ENCODE measurements at places on chromosomes 11 and 22. TPM values are rescaled to one million over a fixed set of nuclear protein-coding genes. Genes with fewer than 3 reads are reported as not detected.

GRCh38 chr22:48504519-48505140 lies 1323.0 kb downstream of the BRD1 start:
- no peak for DNase-seq

DNA sequence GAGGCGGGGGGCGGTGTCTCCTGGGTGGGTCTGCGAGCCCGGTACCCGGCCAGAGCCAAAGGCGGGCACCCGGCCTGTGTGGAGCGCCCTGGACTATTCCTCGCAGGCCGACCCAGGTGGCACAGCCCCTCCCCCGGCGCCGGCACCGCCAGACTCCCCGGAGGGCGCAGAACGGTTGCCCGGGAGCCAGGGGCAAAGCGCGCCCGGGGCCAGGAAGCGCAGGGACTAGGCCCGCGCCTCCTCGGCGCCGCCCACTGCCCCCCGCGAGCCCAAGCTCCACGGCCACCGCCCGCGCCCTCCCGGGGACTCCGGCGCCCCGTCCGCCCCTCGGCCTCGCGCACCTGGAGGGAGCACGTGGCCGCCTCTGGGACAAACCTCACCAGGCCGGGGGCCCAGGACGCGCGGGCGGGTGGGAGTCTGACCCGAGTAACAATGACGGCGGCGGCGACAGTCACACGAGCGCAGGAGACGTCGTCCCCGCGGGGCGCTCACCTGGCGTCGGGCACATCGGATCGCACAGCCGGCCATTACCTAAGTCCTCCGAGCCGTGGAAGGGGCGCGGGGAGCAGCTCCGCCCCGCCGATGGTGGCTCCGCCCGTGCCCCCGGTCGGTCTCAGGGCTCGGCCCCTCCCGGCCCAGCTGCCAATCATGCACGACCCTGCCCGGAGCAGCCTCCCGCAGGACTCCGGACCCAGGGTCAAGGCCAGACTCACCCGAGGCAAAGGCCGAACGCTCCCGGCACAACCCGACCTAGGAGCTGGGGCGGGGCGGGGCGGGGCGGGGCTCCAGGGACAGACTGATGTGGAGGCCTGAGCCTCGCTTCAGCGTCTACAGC lies 7.4 kb downstream of the PLXNB2 start:
- DNase-seq: no peak

- DNase-seq: no peak
Observed at GRCh38 chr11:46271875-46272815, 5.3 kb upstream of the CREB3L1 start.

APOBEC3C gene
- total RNA-seq: 143 TPM

DNA sequence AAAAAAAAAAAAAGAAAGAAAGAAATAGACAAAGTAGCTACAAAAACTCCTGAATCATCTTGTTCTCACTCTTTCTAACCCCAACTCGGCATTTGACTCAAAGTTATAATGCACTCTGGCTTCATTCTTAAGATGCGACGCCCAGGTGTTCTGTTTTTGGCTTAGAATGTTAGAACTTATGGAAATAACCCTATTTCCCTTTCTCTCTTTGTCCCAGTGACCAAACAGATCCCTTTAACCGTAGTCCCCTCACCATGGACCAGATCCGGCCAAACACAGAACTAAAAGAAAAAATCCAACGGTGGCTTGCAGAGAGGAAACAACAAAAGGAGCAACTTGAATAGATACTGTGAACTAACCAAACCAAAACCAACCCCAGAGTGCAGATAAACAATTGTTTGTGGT lies 5.3 kb upstream of the ATP5MG start:
- no peak for DNase-seq

TKFC gene
- total RNA-seq: 71.0 TPM

DNA sequence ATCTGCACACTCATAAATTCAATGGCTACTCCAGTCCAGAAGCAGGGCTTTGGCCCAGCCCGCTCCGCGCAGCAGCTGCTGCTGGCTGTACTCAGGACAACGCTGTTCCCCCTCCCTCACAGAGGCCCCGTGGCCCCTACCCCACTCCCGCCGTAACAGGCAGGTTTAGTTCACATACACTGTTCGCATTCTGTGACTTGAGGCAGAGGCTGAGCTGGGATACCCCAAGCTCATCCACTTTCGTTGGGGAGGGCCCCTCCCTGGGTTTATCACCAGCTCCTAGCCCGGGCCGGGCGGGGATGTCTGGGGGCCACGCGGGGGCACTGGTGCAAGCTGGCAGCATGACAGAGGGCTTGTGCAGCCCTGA lies 52.4 kb downstream of the SYT13 start:
- DNase-seq: no peak

DNA sequence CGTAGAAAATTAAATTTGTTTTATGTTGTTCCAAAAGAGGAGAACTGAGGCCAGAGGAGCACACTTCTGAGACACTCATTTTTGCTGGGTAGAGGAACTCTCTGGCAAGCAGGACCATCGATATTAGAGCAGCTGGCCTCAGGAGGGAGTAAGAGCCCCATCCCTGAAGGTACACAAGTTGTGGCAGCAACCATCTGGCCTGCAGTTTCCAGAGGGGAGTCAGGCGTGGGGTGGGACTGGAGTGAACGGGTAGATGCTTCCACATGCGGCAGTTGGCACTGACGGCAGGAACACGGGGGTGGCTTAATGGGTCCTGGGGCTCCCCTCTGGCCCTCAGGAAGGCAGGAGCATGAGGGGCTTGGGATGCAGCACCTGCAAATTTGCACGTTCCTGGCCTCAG lies 13.2 kb upstream of the SSTR3 start:
- DNase-seq: no peak

DNA sequence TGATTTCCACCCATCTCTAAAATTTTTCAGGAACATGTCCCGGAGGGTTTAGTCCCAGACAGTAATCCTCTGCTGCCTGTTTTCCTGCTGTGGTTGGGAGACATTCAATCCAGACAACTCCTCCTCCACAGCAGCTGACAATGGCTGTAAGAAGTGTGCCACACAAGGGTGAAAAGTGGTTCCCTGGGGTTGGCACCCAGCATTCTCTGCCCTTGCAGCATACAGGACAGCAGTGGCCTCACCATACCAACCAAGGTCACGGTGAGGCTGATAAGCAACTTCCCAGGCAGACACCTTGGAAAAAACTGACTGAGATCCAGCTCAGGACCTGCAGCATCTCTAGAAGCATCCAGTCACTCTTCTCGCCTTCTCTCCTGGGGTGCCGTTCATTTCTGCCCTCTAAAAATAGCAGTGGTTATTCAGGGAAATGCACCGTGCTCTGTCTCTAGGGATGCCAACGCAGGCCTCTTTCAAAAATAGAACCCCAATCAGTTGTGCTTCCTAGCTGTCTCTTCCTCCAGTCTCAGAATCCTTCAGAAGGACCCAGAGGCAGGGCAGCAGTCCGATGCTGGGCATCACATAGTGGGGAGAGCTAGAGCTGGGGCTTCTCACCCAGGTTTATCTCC lies 241.0 kb downstream of the TENM4 start:
- no peak for DNase-seq

DNA sequence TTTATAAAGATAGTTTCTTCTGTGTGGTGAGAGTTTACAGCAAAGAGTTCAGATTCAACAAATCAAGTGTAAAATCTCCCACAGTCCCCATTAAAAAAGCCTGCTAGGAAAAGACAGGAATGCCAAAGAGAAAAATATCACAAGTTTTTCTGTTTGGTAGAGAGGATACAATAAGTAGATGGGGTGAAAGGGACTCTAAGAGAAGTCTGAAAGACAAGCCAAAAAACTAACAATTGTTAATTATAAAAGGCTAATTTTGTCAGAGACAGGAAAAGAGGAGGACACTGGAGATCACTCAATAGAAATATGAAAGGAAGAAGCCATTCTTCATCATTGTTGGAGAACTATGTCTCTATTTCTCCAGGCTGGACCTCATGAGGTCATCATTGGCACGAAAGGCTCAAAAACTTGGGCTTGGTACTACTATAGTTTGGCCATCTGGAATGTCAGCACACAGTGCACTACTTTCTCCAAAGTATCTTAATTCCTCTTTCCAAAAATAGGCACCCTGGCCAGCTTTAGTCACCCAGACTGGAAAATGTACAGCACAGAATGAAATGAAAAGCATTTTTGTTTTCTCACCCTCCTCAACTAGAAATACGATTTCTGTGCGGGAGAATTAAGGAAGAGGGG lies 531 bp upstream of the SOX6 start:
- DNase-seq: no peak

DNA sequence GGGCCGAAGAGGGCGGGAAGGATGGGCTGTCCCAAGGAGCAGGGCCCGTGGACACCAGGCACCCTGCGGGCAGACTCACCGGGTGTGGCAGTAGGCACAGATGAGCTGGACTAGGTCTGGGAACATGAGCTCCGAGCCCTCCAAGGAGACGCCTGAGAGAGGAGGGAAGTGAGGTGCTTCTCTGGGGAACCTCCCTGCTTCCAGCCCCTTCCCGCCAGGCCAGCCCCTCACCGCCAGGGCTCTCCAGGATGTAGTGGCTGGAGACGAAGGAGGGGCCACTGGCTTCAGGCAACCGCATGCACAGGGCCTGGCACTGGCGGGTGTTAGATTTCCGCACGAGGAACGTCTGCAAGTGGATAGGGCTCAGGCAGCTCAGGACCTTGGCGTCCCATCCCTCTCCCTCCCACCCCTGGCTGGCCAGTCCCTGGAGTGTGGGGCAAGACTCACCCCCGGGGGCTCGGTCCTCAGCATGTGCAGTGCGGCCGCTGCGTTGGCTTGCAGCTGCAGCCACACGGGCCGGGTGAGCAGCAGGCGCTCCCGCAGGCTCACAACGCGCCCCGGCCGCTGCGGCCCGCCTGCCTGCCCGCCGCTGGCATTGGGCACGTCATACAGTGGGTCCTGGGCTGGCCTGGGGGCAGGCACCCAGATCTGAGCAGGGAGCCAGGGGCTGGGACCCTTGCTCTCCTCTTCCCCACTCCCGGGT lies 552 bp downstream of the RIN1 start:
- no peak for DNase-seq

DNA sequence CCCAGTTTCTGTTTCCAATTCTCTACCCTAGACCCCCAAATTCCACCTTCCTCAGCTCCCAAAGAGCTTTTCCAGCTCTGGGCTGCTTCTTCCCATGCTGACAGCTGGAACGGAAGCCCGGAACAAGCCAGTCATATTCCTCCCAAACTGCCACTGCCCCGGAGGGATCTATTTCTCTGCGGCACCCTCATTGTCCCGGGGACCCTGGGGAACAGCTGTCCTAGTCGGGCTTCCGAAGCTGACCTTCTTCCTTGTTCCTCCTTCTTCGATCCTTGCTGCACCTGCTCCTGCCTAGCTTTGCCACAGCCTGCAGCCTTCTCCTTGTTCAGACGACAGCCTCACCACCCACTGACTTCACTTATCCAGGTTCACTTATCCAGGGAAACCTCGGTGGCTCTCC lies 105.7 kb downstream of the TSPAN18 start:
- no peak for DNase-seq

DNA sequence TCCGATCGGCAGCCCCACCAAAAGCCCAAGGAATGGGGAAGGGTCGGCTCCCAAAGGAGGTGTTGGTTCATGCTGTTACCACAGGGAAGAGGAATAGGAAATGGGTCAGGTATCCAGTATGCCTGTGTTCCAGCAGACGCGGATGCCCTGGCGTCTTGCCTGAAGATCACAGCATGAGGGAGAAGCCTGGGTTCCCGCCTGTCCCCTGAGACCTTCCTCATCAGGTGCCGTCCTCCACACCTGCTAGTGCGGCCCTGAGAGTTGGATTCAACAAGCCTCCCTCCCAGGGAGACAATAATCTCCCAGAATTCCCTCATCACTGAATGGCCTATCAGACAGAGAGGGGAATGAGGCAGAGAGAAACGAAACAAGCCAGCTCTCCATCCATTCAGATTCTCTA lies 92.2 kb downstream of the SPATA19 start:
- no peak for DNase-seq

GRCh38 chr22:46673205-46673604 lies 53.0 kb downstream of the GRAMD4 start:
- DNase-seq: peak; percentile 18

DNA sequence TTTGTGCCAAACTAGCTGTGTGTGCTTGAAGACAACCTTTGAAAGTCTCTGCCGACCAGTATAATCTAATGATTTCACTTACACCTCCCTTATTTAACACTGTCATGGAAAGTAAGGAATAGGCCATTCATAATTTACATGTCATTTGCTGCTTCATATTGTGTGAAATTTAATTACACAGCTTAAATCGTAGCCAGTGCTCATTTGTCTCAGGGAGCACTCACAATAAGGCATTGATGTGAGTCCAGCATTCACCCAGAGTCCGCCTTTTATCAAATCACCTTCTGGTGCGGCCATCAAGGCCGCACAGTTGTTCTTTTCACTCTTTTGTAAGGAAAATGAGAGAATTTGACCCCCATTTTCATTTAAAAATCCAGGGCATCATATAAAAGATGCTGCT lies 46.9 kb downstream of the PAX6 start:
- DNase-seq: no peak
